ENCODE measurements at places on chromosomes 4 and X. TPM values are rescaled to one million over a fixed set of nuclear protein-coding genes. Genes with fewer than 3 reads are reported as not detected.

Gene NEUROG2
- 0.24 TPM for total RNA-seq

Gene KLHL4
- total RNA-seq, result 32.6 TPM

Gene PDZD4
- 5.8 TPM for total RNA-seq

GRCh38 chr4:124111922-124112321 lies 600.6 kb downstream of the ANKRD50 start:
- H3K27ac ChIP-seq, result no peak overlapping the region
- peaks cover 6% of the 10 kb centered on the region for H3K4me1 ChIP-seq
- H3K36me3 ChIP-seq, result no peaks in the 10 kb centered on the region

Gene LUZP4
- total RNA-seq, result not detected

DNA sequence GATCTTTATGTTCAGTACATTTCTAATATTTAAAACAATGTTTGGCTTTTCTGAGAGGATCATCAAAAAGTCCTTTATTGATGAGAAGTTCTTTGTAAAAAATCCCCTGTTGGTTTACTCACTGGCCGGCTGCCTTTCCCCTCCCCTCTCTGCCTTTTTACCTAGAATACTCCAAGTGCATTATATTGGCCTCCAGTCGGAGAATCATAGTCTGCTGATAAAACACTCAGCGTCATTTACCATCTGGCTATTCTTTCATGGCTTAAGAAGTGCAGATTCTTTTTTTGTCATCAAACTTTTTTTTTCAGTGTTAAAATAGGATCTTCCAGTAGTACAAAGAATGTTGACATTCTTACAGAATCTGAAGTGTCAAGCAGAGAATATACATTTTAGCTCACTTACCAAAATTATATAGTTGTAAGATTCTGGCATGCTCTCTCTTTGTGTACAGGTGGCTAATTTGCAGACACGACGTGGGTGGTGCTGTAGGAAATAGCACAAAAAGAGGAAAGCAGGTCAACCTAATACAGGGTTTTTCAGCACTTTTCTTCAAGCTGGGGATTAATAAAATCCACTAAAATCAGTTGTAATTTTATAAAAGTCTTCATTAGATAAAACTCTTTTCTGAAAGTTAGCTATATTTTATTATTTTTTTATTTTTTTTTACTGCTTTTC lies 731.8 kb downstream of the KCTD8 start:
- no peaks in the 10 kb centered on the region for H3K4me1 ChIP-seq
- no peaks in the 10 kb centered on the region for H3K27me3 ChIP-seq

- no peak overlapping the region for H3K4me3 ChIP-seq
- no peaks in the 10 kb centered on the region for H3K4me1 ChIP-seq
- DNase-seq, result no peak
- H3K27me3 ChIP-seq, result no peaks in the 10 kb centered on the region
- H3K27ac ChIP-seq, result no peak overlapping the region
Observed at GRCh38 chr4:122819708-122820449, 6.8 kb upstream of the FGF2 start.

DNA sequence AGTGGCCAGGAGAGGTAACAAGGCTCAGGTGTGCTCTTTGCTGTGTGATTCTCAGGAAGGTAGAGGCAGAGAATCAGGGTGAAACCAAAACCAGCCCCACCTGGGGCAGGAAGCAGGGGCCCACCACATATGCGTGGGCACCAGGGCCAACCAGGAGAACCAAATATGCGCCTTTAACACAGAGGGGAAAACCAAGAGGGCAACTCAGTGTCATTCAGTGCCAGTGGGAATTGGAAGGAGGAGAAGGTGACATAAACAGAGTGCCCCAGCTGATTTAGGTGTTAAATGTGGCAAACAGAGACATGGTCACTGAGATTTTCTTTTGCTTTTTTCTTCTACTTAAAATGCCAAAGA lies 106.8 kb upstream of the MAMLD1 start:
- no peak overlapping the region for H3K27ac ChIP-seq
- no peak overlapping the region for H3K4me3 ChIP-seq
- DNase-seq, result no peak
- H3K4me1 ChIP-seq, result no peaks in the 10 kb centered on the region

GRCh38 chrX:23726191-23726590 lies 16.9 kb downstream of the ACOT9 start:
- H3K4me3 ChIP-seq, result no peak overlapping the region
- no peak overlapping the region for H3K27ac ChIP-seq
- no peak for DNase-seq
- no peaks in the 10 kb centered on the region for H3K27me3 ChIP-seq

DNA sequence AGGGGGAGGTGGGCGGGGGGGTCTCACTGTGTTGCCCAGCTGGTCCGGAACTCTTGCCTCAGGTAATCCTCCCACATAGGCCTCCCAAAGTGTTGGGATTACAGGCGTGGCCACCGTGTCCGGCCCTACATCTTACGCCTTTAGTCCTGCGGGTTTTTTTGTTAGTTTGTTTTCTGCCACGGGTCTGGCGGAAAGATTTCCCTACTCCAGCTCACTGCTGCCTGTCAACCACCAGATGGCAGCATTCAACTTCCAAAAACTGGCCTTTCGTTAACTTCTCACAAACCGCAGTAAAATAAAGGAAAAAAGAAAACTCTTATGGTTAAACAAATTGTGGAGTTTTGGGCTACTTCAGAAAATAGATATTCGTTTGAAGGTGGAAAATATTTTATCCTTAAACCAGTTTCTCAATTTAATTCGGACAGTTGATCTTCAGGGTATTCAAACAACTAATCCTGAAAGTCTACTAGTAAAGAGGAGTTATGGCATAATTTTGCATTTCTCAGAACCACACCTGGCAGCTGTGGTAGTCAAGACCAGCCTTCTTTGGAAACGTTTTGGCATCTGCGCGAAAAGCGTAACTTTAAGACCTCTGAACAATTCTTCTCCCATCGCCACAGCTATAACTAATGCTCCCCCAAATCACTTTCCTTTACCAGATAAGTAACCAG lies 41.1 kb downstream of the LUZP4 start:
- no peak overlapping the region for H3K27ac ChIP-seq
- H3K4me1 ChIP-seq, result no peaks in the 10 kb centered on the region
- H3K27me3 ChIP-seq, result no peaks in the 10 kb centered on the region
- no peaks in the 10 kb centered on the region for H3K36me3 ChIP-seq
- DNase-seq, result peak; percentile 79
- H3K4me3 ChIP-seq, result peak overlapping the region; percentile 15

DNA sequence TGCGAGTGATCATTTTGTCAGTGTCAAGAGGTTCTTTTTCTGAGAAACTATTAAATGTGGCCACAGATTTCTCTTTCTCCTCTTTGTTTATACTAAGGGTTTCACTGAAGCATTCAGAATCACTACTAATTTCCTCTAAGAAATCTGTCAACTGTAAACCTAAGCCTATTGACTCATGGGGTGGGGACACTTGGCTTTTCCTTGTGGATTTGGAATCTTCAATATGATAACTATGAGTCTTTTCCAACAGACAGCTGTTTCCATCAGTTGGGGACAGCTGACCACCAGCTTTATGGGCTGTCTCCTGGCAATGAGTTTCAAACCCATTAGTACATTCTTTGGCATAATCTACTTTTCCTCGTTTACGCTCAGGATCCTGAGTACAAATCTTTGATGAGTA lies 13.8 kb downstream of the PGRMC1 start:
- peaks cover 3% of the 10 kb centered on the region for H3K36me3 ChIP-seq
- no peaks in the 10 kb centered on the region for H3K4me1 ChIP-seq
- H3K27me3 ChIP-seq, result no peaks in the 10 kb centered on the region
- H3K27ac ChIP-seq, result no peak overlapping the region
- DNase-seq, result no peak

DNA sequence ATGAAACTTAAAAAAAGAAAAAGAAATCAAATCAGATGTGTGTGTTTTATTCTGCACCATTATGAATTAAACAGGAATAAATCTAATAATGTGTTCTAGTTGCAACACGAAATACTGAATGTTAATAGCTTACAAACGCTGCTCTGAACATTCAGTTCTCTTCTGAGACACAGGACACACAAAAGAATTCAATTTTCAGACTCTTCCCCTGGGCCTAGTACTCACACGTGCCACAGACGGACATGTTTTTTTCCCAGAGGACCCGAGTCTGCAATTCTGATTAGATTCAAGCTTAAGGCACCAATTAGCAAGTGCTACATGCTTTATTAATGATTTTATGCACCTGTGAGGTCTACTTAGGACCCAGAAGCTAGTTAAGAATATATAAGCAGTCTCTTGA lies 20.5 kb downstream of the C4orf54 start:
- no peak overlapping the region for H3K4me3 ChIP-seq
- no peak overlapping the region for H3K27ac ChIP-seq
- no peaks in the 10 kb centered on the region for H3K4me1 ChIP-seq
- no peak for DNase-seq
- no peaks in the 10 kb centered on the region for H3K27me3 ChIP-seq
- H3K36me3 ChIP-seq, result no peaks in the 10 kb centered on the region

DNA sequence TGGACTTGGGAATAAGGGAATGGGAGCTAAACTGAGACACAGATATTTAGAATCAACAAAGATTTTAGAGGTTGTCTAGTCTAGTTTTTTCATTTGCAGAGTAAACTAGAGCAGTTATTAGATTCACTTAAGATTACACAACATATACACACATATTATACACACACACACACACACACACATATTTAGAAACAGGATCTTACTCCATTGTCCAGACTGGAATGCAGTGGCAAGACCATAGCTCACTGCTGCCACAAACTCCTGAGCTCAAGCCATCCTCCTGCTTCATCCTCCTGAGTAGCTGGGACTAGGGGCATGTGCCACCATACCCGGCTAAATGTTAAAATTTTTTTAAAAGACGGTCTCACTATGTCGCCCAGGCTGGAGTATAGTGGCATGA lies 127.8 kb downstream of the TSPAN5 start:
- H3K4me1 ChIP-seq, result peaks cover 18% of the 10 kb centered on the region
- no peaks in the 10 kb centered on the region for H3K27me3 ChIP-seq
- H3K36me3 ChIP-seq, result no peaks in the 10 kb centered on the region
- DNase-seq, result no peak
- no peak overlapping the region for H3K4me3 ChIP-seq
- H3K27ac ChIP-seq, result no peak overlapping the region

DNA sequence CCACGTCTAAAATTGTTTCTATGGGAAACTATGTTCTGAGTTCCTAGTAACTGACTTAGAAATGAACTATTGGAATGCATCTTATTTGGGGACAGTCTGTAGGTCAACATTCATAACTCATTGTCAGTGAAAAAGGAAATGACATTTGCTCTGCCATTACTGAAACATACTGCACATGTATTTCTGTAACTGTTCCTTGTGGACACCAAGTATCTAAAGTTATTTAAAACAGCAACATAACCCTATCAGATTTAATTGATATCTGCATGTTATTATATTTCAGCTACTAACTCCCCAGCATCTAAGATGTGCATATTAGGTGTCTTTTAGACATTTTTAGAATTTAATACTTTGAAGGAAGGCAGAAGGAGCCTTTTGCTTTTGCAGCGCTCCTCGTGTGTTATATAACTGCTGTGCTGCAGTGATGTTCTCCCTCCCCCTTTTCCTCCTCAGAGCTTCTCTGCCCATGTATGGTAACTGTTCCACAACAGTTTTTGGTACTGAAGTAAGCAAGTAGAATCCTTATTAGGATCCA lies 37.2 kb upstream of the TMEM131L start:
- no peak overlapping the region for H3K27ac ChIP-seq
- DNase-seq, result peak; percentile 18
- H3K36me3 ChIP-seq, result no peaks in the 10 kb centered on the region
- no peaks in the 10 kb centered on the region for H3K27me3 ChIP-seq

Gene ZNF630
- total RNA-seq, result 1.2 TPM

Gene PNCK
- total RNA-seq, result 19.4 TPM

DNA sequence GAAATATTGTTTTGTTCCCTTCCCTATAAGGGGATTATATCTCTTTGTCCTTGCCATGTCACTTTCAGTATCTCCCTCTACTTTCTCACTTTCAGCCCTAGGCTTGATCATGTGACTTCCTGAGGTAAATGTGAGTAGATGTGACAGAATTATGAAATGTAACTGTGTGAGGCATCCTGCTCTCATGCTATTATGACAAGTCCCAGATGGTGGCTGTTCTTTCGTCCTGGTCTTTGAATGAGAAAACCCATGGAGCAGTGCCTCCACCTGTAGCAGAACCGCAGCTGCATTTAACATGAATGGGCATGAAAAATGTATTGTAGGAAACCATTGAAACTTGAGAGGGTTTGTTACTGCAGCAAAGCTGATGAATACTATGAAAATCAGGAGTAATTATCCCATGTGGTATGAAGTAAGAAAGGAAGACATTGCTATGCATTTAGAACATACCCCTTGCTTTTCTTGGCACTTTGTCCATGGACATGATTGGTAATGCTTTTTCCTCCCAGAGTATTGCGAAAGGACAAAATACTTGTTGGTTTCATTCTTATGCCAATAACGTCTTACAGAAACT lies 202.2 kb upstream of the GPRIN3 start:
- peak; percentile 92 for DNase-seq
- H3K4me3 ChIP-seq, result no peak overlapping the region
- no peaks in the 10 kb centered on the region for H3K4me1 ChIP-seq
- H3K36me3 ChIP-seq, result no peaks in the 10 kb centered on the region
- H3K27me3 ChIP-seq, result no peaks in the 10 kb centered on the region

- no peak overlapping the region for H3K4me3 ChIP-seq
- H3K36me3 ChIP-seq, result no peaks in the 10 kb centered on the region
- H3K4me1 ChIP-seq, result no peaks in the 10 kb centered on the region
- no peaks in the 10 kb centered on the region for H3K27me3 ChIP-seq
Observed at GRCh38 chr4:65651751-65652150, 18.5 kb downstream of the EPHA5 start.

GRCh38 chr4:120855307-120856001 lies 67.1 kb downstream of the PRDM5 start:
- no peak overlapping the region for H3K27ac ChIP-seq
- H3K4me3 ChIP-seq, result no peak overlapping the region
- DNase-seq, result no peak
- H3K36me3 ChIP-seq, result no peaks in the 10 kb centered on the region

Gene SOX3
- 0.32 TPM for total RNA-seq

DNA sequence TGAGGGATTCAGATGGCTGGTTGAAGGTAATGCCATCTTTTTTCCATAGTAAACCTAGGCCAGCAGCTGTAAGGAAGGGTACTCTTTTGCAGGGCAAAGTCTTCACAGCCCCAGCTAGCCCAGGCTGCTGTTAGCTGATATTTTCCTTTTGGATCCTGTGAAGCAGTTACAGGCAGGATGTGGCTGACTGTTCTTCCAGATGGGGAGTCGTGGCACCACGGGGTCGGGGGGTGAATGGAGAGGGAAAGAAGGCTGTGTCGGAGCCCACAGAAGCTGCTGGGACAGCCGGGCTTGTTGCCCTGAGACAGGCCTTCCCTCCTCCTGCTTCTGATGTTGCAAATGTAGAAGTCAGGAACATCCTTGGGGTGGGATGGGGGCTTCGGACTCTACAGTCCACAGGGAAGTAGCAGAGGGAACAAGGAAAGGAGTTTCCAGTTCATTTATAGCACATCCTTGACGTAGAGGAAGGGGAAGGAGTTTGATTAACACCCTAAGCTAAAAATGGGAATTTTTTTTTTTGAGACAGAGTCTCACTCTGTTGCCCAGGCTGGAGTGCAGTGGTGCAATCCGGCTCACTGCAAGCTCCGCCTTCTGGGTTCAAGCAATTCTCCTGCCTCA lies 64.6 kb upstream of the TMEM150C start:
- H3K36me3 ChIP-seq, result no peaks in the 10 kb centered on the region
- no peaks in the 10 kb centered on the region for H3K27me3 ChIP-seq
- no peak for DNase-seq
- peaks cover 3% of the 10 kb centered on the region for H3K4me1 ChIP-seq

Gene CORIN
- total RNA-seq, result 118 TPM

GRCh38 chrX:40009462-40009851 lies 88.3 kb downstream of the BCOR start:
- H3K4me3 ChIP-seq, result peak overlapping the region; percentile 7
- no peak for DNase-seq
- H3K4me1 ChIP-seq, result peaks cover 13% of the 10 kb centered on the region
- no peaks in the 10 kb centered on the region for H3K36me3 ChIP-seq
- no peak overlapping the region for H3K27ac ChIP-seq
